Fibroblast of the aortic adventitia (primary cell): ENCODE measurements at places on chromosomes 16 and 17. TPM values are rescaled to one million over a fixed set of nuclear protein-coding genes. Genes with fewer than 3 reads are reported as not detected.

MEIOB gene
- total RNA-seq = 0.09 TPM in 1 of 2 replicates, not detected in the other

ST6GALNAC2 gene
- 0.63 TPM in 1 of 2 replicates, not detected in the other for total RNA-seq

QRICH2 gene
- total RNA-seq = 1.8 and 2.2 TPM in 2 replicates

NRN1L gene
- total RNA-seq = not detected in 2 replicates

CDT1 gene
- 0.82 and 26.8 TPM in 2 replicates for total RNA-seq

NOG gene
- not detected in 2 replicates for total RNA-seq
